ENCODE measurements at places on chromosomes 16 and 17.

GRCh38 chr17:62017912-62018311, 47.2 kb downstream of the MED13 start:
- DNase-seq: no peak

GRCh38 chr17:7889166-7889955, 772 bp downstream of the CHD3 start:
- DNase-seq: no peak

GRCh38 chr17:77233635-77234334, 93.0 kb downstream of the SEC14L1 start:
- peak; percentile 58 for DNase-seq

GRCh38 chr17:74520016-74520434, 11.2 kb downstream of the CD300LB start:
- no peak for DNase-seq

DNA sequence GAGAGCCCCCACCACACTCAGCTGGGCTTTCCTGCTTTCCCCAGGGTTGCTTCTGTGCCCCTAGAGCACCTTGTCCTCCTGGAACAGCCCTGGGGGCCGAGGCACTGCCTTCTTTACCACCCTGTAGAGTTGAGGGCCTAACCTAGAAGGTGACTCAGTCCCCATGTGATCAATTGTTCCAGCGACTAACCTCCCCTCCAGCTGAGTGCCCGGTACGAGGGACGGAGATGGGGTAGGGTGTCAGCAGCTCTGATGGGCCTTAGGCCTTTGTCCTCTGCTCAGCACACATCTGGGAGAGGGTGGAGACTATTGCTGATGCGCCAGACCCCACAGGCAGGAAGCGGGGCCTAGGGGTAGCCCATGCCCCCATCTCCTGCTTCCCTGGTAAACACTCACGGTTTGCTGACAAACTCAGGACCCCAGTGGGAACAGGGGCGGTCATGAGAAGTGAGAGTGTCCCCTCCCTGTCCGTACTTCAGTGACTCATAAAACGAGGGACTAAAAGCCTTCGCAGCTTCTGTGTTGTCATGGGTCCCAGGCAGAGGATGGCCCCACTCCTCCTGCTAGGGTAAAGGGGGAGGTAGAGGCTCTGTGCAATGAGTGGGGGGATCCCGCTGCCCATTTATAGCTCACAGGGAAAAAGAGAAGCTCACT, 33.1 kb downstream of the NECAB2 start:
- no peak for DNase-seq

- DNase-seq: no peak
Measured at GRCh38 chr16:1074379-1074649, 1.8 kb downstream of the SSTR5 start.

DNA sequence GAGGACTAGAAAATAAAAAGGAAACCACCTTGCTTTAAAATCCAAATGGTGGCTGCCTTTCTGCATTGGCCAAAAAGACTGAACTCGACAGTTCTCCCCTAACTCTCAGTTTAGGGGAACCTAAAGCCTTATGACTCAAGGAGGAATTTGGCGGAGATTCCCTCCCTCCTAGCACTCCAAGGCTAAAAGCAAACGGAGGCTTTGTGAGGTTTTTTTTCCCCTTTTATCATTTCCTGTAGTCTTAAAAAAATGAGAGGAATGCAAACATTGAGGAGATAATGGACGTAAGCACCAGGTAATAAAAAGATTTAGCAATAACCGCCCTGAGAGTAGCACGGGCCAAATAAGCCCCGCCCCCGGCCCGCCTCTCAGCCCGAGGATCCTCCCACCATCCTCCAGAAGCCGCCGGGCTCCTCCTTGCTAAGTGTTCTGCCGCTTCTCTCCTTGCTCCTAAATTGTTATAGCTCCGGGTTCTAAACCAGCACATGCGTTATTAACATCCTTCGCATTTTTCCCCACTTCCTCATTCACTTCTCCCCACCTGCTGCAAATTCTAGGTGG, 5.8 kb upstream of the KIFC3 start:
- DNase-seq: peak; percentile 63

- no peak for DNase-seq
Measured at GRCh38 chr16:54931120-54932014, 702 bp downstream of the IRX5 start.

DNA sequence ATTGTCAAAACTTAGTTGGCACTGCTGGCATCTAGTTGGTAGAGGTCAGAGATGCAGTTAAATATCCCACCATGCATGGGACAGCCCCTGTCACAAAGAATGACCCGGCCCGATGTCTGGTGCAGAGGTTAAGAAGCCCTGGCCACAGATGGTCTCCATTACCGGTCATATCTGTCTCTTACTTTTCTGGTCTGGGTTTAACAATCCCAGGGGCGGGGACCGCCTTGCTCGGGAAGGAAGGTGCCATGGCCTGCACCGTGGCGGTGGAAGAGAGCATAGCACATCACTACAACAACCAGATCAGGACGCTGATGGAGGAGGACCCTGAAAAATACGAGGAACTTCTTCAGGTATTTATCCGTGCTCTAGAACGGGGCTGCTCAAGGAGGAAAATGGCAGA, 8.1 kb downstream of the COQ7 start:
- no peak for DNase-seq

DNA sequence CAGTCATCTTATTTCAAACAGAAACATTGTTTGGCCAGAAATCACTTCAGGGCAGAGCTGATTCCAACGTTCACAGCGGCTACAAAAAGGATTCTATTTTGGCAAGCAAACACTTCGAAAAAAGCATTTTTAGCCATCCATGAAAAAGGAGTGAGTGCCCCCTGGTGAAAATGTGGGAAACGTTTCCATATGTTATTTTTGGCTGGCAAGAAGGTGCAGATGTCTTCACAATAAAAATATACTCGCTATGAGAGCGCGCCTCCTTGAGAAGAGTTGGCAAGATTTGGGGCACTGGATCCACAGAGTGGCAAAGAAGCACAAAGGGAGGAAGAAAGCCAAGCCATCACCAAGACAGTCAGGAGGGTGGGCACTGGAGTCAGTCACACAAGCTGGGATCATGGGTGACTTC, 191.1 kb downstream of the CHD9NB start:
- no peak for DNase-seq
